ENCODE measurements at places on chromosomes 5 and 9.

GRCh38 chr9:34575862-34576596 lies 13.5 kb downstream of the CNTFR start:
- DNase-seq: no peak

GRCh38 chr5:35518104-35518503 lies 99.6 kb upstream of the SPEF2 start:
- peak; percentile 41 for DNase-seq

GRCh38 chr5:91469517-91470165 lies 86.5 kb upstream of the ARRDC3 start:
- no peak for DNase-seq

- no peak for DNase-seq
These were observed 66.5 kb downstream of the MARCHF3 start for GRCh38 chr5:126963822-126964375.

- no peak for DNase-seq
These were observed 27.6 kb downstream of the SEMA4D start for GRCh38 chr9:89470224-89470839.

DNA sequence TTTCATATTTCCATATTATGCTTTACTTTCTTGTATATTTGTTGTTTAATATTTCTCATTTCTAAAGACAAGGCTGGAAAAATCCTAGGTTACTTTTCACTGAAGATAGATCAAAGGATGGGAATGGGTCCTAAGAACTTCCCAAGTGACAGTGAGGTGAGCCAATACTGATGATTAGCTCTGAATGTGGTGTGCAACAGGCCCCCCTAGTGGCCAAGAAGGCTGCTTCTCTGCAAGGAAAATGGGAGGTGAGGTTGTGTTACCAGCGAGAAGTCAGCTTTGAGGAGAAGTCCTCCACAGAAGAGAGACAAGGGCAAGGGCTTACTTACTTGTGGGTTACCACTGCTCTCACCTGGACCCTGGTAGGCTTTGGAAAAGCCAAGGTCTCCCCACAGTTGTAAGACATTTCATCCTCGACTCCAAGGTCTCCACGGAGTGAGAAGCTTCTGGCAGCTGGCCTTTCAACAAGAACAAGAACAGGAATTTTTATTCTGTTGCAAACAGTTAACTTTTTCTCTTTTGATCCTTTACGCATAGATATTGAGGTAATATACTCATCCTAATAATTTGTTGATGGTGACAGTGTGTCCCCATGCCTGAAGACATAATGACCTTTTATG lies 69.9 kb downstream of the MAMDC2 start:
- peak; percentile 19 for DNase-seq

- no peak for DNase-seq
These were observed 284.0 kb downstream of the TMEM38B start for GRCh38 chr9:105978336-105978735.

DNA sequence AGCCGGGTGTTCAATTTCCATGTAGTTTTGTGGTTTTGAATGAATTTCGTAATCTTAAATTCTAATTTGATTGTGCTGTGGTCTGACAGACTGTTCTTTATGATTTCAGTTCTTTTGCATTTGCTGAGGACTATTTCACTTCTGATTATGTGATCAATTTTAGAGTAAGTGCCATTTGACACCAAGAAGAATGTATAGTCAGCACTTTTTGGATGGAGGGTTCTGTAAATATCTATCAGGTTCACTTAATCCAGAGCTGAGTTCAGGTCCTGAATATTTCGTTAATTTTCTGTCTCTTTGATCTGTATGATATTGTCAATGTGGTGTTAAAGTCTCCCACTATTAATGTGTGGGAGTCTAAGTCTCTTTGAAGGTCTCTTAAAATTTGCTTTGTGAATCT lies 944.9 kb downstream of the TLE4 start:
- no peak for DNase-seq

GRCh38 chr9:109865521-109865920 lies 85.5 kb downstream of the PALM2AKAP2 start:
- no peak for DNase-seq

- DNase-seq: peak; percentile 23
These were observed 14.7 kb upstream of the LHX2 start for GRCh38 chr9:123996731-123997421.

GRCh38 chr9:22102146-22103053 lies 93.3 kb upstream of the CDKN2B start:
- DNase-seq: no peak

DNA sequence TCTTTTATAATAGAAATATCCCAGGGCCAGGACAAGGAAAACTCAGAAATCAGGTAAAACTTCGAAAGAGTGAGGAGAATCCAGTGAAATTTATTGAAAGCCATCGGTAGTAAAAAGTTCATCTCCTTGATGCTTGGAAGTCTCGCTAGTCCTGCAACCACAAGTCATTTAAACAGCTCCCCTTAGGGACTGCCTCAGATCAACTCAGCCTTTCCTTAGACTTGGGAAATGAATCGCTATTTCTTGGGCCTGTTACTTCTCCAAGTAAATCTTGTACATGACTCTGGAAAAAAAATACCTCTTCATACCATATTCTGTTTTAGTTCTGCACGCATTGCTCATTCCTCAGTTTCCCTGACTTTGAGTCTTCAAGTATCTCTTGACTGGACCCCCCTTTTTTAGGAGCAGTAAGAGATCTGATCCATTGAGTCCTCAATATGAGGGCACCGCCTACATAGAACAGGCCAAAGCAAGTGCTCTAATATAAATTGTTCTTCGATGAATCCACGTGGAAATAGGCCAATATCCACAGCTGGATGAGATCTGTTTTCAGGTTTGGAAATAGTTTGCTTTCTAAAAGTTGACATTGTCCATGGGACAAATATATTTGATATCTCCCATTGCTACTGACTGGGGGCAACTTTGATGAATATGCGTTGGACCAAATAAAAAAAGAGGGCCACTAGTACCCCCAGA lies 114.2 kb downstream of the PRDM6 start:
- no peak for DNase-seq

DNA sequence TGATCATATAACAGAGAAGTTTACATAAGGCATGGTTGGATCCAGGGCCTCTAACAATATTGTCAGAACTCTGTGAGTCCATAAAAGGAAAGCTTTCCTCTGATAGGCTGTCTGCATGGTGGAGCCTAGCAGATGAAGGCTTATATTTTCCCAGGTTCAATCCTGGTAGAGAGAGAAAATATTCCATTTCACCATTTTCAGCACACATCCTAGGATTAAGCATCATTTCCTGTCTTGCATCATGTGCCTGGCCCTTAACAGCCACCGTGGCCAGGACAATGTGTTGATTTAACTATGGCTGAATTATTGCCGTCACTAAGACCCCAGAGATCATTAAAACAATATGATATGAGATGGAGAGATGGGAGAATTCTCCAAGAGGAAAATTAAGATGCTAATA lies 90.9 kb upstream of the GRIA1 start:
- no peak for DNase-seq

- DNase-seq: no peak
These were observed 44.4 kb downstream of the RAD50 start for GRCh38 chr5:132601071-132601728.

DNA sequence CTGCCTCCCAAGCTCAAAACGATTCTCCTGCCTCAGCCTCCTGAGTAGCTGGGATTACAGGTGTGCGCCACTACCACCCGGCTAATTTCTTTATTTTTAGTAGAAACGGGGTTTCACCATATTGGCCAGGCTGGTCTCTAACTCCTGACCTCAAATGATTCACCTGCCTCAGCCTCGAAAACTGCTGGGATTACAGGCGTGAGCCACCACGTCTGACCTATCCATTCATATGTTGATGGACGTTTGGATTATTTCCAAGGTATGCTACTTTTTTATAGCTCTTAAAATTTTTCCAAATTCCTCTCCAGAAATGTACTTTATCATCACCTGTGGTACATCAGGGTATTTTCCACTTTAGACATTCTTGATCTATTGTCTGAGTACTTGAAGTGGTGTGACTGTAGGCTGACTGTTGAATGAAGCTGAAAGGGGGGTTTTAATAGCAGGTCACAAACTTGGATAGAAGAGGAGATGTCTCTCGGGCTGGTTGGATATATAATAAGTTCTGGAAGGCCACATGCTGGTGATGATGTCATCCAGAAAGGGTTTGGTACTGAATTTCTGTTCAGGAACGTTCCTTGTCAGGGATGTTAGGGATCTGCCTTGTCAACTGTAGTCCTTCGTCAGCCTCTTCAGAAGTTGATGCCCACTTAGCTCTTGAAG lies 7.4 kb downstream of the CTNNA1 start:
- no peak for DNase-seq

DNA sequence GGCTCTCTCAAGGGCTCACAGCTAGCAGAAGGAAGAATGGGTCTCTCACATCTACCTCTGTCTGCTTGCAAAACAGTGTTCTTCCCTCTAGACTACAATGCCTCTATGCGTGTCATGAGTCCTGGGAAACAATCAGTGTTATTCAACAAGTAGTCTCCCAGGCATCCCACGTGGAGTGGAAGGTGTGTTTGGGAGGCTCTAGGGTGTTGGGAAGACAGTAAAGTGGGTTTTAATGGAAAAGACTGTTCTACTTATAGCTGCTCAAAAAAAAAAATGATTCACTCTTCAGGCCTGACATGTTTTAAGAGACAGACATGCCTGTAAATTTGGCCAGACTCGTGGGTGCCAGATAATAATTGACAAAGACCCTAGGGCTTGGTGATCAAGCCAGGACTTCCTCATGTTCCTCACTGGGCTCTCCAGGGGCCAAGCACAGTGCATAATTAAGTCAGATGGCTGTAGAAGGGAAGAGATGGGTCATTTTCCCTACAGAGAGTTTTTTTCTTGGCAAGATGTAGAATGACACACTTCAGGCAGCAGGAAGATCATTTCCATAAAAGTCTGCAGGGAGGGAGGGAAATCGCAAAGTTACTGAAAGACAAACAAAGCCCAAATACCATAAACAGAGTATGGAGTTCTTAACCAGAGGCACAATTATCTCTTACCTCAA lies 246.4 kb downstream of the ACTL7B start:
- DNase-seq: no peak

DNA sequence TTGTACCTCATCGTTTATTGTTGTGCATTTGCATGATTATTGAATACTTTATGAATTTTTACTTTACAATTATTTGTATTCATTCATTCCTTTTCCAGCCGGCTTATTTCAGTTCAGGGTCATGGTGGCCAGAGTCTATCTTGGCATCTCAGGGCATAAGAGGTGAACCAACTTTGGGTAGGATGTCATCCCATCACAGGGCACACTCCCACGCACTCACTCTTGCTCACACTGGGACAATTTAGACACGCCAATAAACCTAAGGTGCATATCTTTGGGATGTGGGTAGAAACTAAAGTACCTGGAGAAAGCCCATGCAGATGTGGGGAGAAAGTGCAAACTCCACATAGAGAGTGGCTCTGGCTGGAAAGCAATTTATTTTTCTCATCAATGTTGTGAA lies 158.1 kb upstream of the MAST4 start:
- no peak for DNase-seq

DNA sequence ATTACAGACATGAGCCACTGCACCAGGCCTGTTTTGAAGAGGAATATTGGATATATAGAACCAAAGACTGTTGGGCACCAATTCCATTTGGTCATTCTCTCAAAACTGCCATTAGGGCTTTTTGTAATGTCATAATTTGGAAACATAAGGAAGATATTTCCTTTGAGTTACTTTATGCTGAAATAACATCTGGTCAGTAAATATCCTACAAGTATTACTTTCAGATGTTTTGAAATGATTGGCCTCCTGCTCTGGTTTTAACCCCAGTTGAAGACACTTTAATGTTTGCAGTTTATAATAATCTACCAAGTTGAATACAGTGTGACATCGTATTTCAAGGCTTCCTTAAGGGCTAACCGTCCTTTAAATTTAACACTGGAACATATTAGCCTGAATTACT lies 33.6 kb downstream of the LRRTM2 start:
- no peak for DNase-seq

All from CD4-positive, alpha-beta T cell treated with Interferon alpha-2 for 1 hour (primary cell).